ENCODE measurements at places on chromosomes 5 and 9.

DNA sequence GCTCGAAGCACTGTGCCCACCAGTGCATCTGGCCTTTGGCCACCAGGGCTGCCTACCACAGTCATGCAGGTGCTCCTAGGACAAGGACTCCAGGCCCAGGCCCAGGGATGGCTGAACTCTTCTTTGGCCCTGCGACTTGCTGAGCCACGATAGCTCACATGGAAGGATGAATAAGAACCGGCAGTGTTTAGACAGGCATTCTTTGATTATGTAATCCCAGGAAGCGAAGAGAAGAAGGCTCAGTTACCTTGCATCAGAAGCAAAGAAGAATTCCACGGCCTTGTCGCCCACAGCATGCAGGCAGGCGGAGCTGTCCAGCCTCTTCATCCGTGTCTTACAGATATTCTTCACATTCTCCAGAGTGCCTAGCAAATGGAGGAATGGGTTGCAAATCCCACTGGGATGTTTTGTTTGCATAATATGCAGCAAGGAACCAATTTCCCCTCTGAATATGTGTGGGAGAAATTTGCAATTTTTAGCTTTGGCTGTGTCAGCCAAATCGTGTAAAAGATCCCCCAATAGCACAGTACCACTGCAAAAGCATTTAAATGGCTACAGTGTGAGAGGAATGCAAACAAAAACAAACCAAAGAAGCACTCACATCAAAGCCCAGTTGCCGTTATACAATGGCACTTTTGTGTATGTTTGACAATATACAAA is 29.1 kb downstream of the GFPT2 start:
- no peak for DNase-seq

DNA sequence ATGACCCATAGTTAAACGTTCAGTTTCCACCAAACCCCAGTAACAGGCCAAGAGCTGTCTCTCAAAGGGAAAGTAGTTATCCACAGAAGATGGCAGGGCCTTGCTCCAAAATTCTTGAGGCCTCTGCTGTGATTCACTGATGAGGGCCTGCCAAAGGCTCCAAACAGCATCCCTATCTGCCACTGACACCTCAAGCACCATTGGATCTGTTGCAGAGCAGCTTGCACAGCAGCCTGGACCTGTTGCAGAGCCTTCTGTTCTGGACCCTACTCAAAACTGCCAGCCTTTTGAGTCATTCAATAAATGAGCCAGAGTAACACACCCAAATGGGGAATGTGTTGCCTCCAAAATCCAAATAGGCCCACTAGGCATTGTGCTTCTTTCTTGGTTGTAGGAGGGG is 741.5 kb upstream of the RGMB start:
- no peak for DNase-seq

- no peak for DNase-seq
These were observed 33.7 kb downstream of the ABITRAM start for GRCh38 chr9:108967916-108968315.

DNA sequence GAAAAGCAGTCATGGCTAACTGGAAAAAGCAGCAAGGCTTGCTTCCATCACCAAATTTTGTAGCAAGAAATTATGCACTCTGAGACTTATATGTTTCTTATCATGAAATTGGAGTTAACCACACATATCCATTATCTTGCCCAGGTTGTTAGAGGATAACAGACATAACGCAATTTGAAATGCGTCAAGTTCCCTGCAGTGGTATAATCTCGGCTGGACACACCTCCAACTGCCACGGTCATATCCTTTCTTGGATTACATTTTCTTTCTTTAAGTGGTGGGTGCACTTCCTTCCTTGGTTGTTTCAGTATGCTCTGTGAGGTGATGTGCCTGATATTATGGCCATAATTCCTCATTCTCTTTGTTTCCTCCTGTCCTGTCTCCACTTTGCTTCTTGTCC is 695.0 kb upstream of the DMAC1 start:
- no peak for DNase-seq

GRCh38 chr5:91417219-91417618 is 34.1 kb upstream of the ARRDC3 start:
- no peak for DNase-seq

DNA sequence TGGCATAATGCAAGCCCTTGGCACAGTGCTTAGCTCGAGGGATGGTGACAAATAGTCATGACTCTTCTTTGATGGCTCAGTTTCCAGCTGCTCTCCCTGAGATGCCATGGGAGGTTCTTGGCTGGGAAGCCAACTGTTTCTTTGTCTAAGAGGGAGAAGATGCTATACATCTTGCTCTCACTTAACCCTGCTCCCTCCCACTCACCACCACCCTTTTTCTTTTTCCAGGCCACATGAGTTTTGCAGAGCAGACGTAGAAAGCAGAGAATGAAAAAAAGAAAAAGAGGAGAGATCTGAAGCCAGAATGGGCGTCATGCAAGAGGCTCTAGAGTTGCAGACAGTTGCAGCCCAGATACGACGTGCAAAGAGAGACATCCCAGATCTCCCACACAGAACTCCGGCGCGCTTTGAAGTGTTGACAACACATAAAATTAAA is 160.5 kb downstream of the FGF18 start:
- no peak for DNase-seq

GRCh38 chr5:155147222-155147621 is 133.7 kb downstream of the KIF4B start:
- no peak for DNase-seq

DNA sequence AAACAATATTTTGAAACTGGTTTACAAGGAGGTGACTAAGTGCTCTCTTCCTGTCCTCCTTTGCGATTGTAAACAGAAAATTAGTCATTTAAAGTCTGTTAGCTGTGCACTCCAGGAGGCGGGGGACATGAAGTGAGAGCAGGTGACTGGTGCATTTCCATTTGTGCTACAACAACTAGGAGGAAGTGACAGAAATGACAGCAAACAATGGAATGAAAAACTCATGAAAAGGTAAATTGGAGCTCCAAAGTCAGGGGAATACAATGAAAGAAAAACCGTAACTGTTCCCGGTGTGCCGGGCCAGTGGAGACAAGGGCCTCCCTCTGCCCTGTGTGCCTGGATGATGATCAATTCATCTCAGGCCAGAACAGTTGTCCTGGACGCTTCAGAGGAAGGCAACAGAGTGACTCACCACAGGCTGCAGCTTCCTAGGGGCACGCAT is 439.9 kb downstream of the GADD45G start:
- DNase-seq = peak; percentile 49

DNA sequence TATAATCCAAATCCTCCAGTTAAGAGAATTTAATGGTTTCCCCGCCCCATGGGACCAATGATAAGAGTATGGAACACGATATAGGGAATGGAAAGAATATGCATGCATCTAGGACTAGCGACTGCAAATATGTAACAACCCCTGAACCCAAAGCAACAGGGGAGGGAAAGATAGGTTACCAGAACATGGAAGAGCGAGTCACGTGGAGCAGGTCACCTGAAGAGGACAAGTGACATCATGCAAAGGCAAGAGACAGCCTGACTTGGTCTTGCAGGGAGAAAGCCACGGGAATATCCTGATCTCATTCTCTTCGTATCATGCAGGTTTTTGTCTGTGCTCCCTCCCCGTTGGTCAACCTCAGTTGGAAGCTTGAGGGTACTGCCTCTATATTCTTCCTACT is 4.7 kb upstream of the UHRF2 start:
- DNase-seq = no peak

GRCh38 chr9:98686961-98687855 is 21.5 kb downstream of the GABBR2 start:
- no peak for DNase-seq

DNA sequence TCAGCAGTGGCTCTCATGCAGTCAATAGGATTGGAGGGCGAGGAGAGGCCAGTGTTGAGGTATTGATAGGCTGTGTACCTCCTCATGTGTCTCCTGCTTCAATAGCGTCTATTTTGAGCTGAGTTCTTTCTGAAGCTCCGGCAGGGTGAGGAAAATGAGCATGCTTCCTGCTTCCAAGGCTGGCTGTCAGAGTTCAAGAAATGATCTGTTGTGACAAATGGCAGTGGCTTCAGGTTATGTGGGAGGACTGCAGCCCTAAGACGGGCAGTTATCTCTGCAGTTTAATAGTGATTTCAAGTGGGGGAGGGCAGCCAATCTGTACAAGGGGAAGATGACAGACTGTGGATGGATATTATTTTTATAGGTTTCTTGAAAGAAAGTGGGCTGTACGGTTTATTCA is 54.0 kb upstream of the CXCL14 start:
- no peak for DNase-seq

GRCh38 chr5:100860407-100860806 is 42.7 kb downstream of the ST8SIA4 start:
- DNase-seq = peak; percentile 38

- no peak for DNase-seq
These were observed 249.7 kb upstream of the IRX4 start for GRCh38 chr5:2132497-2132847.

DNA sequence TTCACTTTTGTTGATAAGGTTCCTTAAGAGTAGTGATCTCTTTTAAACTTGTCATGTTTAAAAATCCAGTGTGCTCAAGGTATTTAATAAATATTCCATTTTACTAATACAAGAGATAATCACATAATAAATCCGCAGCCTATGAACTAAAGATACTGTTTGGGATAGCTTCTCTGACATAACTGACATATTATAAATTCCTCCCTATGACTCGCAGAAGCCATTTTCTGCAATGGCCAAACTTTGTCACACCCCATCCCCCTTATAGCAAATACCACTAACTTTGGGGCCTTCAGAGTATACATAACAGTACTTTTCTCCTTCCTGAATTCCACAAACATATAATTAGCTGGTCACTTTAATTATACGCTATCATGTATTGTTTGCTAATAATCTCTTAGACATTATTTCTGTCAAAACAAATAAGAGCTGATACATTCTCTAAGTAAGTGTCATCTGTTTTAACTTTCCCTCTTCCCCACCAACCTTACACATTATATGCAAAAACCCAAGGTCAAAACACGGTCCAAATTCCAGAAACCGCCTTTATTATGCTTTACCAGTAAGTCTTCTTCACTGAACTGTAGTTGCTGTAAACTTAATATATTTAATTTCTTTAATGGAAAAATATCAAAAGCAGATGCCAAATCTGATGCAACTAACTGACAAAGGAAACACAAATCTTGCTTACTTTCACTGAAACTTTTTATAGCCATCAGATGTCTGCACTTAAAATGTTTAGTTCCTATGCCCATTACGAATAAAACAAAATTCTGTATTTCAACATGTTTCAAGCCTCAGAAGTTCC is 971 bp downstream of the TMEM267 start:
- no peak for DNase-seq

DNA sequence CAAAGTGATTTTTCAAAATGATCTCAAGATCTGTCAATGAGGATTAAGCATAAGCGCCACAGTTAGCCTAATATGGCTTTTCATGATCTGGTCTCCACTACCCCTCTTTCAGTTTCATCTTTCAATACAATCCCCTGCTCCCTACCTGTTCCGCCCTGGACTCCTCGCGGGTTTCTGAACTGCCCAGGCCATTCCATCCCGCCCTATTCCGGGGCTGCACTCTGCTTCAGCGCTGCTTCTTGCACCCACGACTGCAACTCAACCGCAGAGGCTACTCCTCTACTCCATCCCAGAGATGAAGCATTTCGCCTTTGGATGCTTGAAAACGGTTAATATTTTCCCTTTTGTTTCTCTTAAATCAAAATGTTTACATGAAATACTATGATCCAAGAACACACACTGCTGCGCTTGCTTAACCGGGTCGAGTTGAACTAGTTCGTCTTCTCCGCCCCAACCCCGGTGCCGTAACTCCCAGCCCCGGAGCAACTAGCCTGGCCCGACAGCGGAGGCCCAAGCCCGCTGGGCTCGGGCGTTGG is 716 bp upstream of the OTULIN start:
- DNase-seq = no peak

GRCh38 chr9:137880160-137880975 is 2.8 kb downstream of the CACNA1B start:
- no peak for DNase-seq

Measured in T-helper 2 cell treated with Interferon-gamma antibody and Interleukin-4, amounts not matched to agents 5 μg/mL and 100 μg/mL, for 36 hours (primary cell).